COLO829 (cell line): ENCODE measurements at places on chromosomes 1 and 21.

- no peak for DNase-seq
These were observed 43.2 kb downstream of the ELK4 start for GRCh38 chr1:205588636-205589035.

- DNase-seq, result no peak
These were observed 98.6 kb downstream of the OLFM3 start for GRCh38 chr1:101898137-101898536.

- DNase-seq, result no peak
These were observed 149.2 kb downstream of the BEND5 start for GRCh38 chr1:48627486-48627885.

DNA sequence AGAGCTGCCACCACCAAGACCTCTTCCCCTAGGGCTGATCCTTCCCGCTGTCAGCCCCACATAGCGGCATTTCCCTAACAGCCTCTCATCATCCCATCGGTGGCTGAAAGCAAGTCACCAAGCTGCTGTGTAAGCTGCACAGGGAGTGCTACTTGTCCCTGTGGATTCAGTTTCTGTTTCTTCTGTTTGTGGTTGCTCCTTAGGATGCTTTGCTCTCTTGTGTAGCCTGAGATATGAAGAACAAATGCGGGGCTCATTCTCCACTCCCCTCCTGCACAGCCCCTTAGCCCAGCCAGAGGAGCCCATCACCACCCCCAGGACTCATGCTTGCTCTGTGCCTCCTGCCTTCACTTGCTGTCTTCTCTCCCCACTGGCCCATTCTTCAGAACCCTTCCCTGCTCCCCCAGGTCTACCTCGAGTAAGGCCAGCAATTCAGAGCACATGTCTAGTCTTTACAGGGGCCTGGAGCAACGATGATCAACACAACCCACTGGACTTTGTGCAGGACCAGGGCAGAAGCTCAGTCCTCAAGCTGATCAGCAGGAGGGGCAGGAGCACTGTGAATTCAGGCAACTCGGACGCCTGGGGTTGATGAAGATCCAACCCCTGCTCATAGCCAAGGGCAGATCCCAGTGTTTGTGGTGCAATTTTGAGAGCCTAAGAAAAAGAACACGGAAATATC is 82.6 kb upstream of the GALNT2 start:
- no peak for DNase-seq

GRCh38 chr1:1788136-1788535 is 9.9 kb upstream of the NADK start:
- no peak for DNase-seq
